NCI-H446 (cell line): ENCODE measurements at places on chromosomes 1 and 21.

DNA sequence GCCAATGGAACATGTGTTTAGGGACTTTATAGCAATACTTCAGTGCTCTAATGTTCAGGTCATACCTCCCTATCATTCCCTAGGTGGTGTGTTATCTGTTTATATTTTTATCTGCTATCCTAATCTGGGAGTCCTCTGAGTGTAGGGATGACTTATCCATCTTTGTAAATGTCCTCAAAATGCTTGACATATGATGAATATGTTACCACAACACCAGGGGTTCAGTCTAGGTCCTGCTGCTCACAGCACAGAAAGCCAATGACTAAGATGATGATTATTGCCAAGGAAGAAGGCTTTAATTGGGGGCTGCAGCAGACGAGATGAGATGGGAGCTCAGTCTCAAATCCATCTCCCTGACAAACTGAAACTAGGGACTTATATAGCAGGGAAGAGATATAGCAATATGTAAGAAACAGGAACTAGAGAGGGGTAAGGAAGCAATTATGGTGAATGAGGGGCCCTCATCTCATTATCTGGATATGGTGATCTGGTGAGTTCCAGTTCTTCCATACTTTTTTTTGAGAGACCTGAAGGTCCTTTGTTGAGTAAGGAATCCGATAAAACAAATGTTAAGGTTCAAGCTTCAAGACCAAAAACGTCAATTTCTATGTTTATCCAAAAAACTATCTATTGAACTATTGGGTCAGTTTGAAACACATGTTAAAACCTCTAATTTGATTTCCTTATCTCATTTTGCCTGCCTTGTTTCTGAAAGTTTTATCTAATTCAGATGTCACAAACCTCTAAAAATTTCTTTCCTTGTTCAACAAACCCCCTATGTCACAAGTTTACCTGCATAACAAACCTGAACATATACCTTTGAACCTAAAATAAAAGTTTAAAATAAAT, 256.7 kb upstream of the CACYBP start:
- no peak for DNase-seq

- DNase-seq, result no peak
Observed at GRCh38 chr1:222117809-222118208, 375.9 kb upstream of the DUSP10 start.

GRCh38 chr1:172040466-172040865, 199.2 kb downstream of the DNM3 start:
- no peak for DNase-seq

- DNase-seq, result no peak
Observed at GRCh38 chr1:41578712-41579335, 94.3 kb upstream of the EDN2 start.

- no peak for DNase-seq
Observed at GRCh38 chr1:108584428-108584856, 24.5 kb downstream of the EEIG2 start.

DNA sequence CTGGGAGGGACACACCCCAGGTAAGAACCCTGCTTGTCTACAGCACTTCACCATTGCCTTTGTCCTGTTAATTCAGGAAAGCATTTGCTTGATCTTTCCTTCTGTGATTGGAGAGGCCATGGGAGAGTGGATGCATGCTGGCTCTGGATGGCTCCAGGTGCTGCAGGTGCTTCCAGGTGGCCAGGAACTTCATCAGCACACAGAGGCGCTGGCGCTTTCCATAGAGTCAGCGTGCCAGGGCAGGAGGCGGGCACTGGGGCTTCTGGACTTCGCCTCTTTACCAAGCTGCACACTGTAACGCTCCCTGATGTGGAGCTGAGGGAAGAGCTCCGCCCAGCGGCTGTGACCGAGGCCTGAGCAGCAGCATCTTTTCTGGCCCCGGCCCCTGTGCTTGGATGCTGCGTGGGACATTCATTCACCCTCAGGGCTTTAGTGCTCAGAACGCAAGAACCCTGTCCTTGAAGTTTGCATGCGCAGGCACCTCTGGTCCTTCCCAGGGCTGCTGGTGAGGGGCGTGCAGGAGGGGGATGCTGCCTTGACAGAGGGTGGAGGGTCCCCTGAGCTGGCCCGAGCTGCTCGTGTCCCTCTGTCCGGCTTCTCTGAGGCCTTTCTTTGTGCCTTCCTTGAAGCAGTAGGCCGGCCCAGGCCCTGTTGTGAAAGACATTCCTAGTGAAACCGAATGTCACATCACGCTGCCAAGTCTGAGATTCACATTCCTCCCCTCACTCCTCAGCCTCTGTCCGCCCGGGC, 1.6 kb upstream of the MX2 start:
- DNase-seq, result no peak

- no peak for DNase-seq
Observed at GRCh38 chr1:230516889-230517288, 90.8 kb upstream of the PGBD5 start.

- DNase-seq, result peak; percentile 27
Observed at GRCh38 chr1:98323906-98324358, 337.6 kb upstream of the SNX7 start.

- no peak for DNase-seq
Observed at GRCh38 chr1:67802565-67802964, 30.7 kb downstream of the GNG12 start.

DNA sequence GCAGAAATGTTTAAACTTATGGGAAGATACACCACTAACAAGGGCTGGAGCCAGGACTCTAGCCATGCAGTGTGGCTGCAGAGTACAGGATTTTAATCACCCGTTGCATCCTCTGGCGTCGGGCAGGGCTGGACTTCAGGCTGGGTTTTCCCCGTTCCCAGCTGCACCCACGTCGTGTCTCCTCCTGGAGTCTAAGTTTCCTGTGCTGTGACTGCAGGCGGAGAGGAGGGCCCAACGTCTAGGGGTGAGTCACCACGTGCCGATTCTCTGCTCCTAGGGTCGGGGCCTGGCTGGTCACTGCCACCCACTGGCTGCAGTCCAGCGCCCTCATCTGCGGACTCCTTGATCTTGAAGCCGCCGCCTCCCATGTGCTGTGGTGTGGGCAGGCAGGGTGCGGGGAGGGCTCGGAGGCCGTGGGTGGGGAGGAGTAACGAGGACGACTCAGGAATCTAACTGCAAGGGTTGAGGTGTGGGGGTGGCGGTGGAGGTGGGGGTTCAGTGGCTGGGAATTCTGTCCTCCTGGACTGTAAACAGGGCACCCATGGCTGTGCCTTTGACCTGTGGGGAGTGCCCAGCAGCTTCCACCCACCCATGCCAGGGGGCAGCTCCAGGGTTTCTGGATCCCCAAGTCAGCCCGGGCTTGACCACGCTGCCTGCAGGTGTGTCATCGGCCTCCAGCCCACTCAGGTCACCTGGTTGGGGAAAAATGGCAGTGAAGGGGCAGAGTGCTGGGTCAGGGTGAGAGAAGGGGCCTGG, 77.8 kb downstream of the ALPL start:
- DNase-seq, result no peak

GRCh38 chr1:180186831-180187230, 32.2 kb downstream of the QSOX1 start:
- no peak for DNase-seq

GRCh38 chr1:186703209-186703766, 23.1 kb upstream of the PTGS2 start:
- DNase-seq, result no peak

DNA sequence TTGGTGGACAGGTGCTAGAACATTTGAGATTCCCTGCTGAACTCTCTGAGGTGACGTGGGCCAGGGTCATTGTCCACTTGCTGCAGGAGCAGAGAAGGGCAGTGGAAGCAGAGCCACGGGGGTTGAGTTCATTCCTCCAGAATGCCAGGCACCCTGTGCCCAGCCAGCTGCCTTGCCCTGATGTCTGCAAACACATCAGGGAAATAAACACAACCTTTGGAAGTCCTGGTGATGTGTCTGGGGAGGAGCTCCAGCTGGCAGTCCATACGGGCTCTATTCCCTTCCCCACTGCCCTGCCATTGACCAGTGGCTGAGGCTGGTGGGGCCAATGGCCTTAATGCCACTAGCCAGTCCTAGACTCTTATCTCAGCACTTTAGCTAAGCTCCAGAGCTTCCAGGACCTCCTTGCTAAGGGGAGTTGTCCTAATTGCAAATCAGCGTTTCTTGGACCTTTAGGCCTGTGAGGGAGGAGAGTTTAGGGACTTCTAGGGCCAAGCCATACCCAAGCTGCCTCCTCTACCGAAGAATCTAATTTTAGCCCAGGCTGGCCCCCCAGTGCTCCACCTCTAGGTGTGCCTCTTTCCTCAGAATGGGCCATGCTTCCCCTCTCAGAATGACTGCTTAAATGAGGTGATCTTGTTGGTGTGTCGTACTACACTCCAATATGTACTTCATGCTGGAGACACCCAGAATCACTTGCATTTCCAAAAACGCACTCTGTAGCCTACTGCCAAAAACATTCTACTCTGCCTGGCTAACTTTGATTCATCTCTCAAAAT, 25.9 kb upstream of the MFSD2A start:
- DNase-seq, result no peak

GRCh38 chr1:198599749-198600148, 39.1 kb upstream of the PTPRC start:
- DNase-seq, result no peak

DNA sequence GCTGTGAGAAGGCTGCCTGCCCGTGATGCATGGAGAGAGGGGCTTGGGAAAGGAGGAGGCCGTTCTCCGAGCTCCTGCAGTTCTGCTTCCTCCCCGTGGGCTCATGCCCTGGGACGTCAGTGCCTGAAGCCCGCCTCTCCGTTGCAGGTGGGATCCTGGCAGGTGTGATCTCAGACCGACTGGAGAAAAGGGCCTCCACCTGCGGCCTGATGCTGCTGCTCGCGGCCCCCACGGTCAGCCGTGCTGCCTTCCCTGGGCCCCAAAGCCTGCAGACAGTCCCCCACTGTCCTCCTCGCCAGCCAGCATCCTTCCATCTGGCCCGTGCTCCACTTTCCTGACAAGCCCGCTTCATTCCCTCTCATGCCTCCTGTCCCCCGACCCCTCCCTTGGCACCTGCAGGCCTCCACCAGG, 50.9 kb downstream of the SLC37A1 start:
- no peak for DNase-seq

DNA sequence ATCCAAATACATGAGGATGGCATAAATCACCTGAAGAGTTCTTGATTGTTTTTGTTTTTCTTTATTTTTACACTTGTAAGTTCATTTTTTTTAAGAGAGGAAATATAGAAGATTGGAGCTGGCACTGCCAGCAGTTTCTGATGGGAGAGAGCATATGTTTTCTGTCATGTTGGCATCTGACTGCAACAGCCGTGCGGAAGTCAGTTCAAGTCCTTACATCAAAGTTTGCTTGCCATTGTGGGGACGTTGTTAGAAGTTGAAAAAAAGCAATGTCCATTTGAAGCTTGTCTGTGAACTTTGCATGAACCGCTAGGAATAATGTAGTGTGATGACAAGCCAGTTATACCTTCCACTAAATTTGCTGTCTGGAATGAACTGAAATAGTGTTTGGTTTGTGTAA, 126.5 kb upstream of the USH2A start:
- DNase-seq, result no peak

DNA sequence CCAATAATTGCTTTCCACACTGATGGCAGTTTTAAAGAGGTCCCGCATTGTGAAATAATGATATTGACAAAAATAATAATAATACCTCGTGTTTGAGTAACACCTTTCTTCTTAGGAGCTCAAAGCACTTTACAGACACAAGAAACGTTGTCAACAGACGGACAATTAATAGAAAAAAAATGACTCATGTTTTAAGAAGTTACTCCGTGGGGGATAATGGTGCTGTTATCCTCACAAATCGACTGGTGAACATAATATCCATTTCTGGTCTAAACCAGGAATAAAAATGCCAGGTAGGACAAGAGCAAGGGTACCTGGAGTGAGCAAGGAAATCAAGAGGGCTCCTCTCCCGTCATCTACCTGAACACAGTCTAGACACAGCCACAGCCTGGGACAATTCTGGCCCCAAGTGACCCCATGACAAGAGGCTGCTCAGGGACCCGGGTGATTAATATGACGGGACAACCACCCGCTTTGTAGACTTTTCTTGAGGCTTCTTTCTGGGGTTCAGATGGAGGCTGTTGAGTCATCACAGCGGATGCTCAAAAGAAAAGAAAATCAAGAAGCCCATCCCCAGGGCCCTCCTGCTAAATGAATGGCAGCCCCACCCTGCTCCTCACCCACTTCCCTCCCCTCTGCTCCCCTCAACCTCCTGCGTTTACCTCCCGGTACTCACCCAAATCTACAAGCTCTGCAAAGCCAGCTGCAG, 146.2 kb upstream of the IRF2BP2 start:
- no peak for DNase-seq

DNA sequence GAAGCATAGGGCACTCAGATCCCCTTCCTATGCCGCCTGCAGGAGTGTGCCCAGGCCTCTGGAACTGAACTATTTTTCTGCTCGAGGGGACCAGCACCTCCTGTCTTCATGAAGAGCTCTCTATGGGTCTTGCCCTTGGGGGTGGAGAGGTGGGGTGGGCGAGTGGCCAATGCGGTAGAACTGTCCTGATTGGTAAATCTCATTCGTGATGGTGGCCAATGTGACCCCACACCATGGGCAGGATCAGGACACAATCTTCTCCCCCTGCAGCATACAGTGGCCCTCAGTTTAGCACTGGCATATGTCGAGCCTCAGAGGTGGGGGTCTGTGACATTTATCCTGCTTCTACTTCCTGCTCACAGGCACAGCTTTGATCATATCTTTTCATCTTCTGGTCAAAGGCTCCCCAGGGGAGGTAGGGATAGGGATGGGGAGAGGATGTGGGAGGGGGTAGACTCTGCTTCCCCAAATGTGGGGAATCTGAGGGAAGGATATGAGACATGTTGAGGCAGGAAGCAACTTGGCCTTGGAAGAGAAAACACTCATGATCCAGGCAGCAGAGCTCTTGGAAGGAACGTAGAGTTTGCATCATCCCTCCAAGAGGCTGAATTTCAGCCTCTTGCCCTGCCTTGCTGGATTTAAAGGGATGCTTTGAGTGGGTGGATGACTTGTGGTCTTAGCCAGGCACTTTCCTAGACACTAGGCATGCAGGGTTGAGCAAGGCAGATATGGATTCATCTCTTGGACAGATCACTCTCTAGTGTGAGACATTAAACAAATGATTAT, 81.8 kb downstream of the LAMC2 start:
- DNase-seq, result no peak

DNA sequence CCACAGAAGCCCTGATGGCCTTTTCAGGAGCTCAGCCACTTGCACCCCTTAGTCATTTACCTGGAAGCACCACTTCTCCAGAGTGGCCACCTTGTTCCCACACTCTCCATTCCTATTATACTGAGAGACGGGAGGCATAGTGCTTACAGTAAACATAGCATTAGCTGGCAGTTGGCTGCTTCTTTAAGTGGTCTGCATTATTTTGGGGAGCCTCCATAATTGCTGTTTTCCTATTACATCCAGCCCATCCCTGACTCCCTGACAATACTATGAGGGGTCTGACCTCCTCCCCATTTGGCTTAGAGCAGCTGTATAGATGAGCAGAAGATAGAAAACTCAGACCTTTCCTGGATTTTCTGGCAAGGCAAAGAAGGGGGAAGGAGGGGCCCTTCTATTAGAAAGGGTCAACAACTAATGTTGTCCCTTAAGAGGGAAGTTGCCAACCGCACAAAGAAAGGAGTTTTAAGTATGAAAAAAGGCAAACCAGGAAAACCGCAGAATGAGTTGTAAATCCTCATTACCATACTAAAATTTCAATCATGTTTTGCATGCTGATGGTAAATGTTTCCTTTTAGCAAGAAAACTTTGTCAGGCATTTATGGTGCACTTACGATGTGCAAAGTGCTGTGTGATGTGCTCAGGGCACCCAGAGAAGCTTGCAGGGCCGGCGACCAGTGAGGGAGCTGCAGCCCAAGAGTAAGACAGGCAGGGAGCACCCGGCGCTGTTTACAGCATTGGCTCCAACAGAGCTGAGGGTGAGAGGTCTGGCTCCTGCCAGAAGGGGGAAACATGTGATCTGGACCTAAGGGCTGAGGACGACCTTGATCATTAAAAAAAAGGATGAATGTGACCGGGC, 167.3 kb downstream of the ZZZ3 start:
- DNase-seq, result no peak

GRCh38 chr1:246608616-246609376, 42.5 kb downstream of the CNST start:
- DNase-seq, result no peak
